Vein endothelial cell (primary cell): ENCODE measurements at places on chromosomes 3 and 15. TPM values are rescaled to one million over a fixed set of nuclear protein-coding genes. Genes with fewer than 3 reads are reported as not detected.

The ATP8B4 gene
- 0.29 and 0.33 TPM in 2 replicates for total RNA-seq

The TMC3 gene
- total RNA-seq: not detected in 2 replicates

The SENP2 gene
- total RNA-seq: 25.5 and 39.9 TPM in 2 replicates

The CSPG5 gene
- total RNA-seq: 0.65 and 0.67 TPM in 2 replicates

The ZIC1 gene
- total RNA-seq: not detected in 2 replicates

The ABHD5 gene
- 23.8 and 30.9 TPM in 2 replicates for total RNA-seq

The IL17RE gene
- total RNA-seq: 0.33 and 0.57 TPM in 2 replicates

The ADAMTS9 gene
- total RNA-seq: 54.9 and 144 TPM in 2 replicates

The STXBP5L gene
- not detected in 2 replicates for total RNA-seq

The ALPK3 gene
- total RNA-seq: 69.8 and 95.4 TPM in 2 replicates

The KY gene
- not detected in 2 replicates for total RNA-seq

The MESP2 gene
- total RNA-seq: 0.19 TPM in 1 of 2 replicates, not detected in the other

The TM4SF18 gene
- 91.5 and 264 TPM in 2 replicates for total RNA-seq

The IL17RD gene
- total RNA-seq: 0.96 and 0.98 TPM in 2 replicates

The CHRNB4 gene
- total RNA-seq: not detected in 2 replicates

The RAD51 gene
- total RNA-seq: 3.6 and 4.8 TPM in 2 replicates

The ANO10 gene
- total RNA-seq: 36.9 and 44.9 TPM in 2 replicates

The ITIH1 gene
- total RNA-seq: not detected in 2 replicates

The FANCD2OS gene
- not detected in 2 replicates for total RNA-seq

The SEMA7A gene
- 0.76 and 2.6 TPM in 2 replicates for total RNA-seq

The GCNT3 gene
- total RNA-seq: not detected in 2 replicates

The PP2D1 gene
- total RNA-seq: not detected in 2 replicates

The ZIC4 gene
- total RNA-seq: under 0.01 TPM in 1 of 2 replicates, not detected in the other

The THBS1 gene
- total RNA-seq: 11,178 and 12,995 TPM in 2 replicates

The IQCF5 gene
- total RNA-seq: not detected in 2 replicates

The SEC62 gene
- 27.1 and 35.0 TPM in 2 replicates for total RNA-seq

The CHRNA7 gene
- 0.33 and 1.4 TPM in 2 replicates for total RNA-seq

The FBXO40 gene
- not detected in 2 replicates for total RNA-seq

The SLC25A26 gene
- total RNA-seq: 19.9 and 21.8 TPM in 2 replicates

The TLR9 gene
- total RNA-seq: under 0.01 TPM in 1 of 2 replicates, not detected in the other
